ENCODE measurements at places on chromosomes 4 and X. TPM values are rescaled to one million over a fixed set of nuclear protein-coding genes. Genes with fewer than 3 reads are reported as not detected.

Gene BEND2
- total RNA-seq: not detected

GRCh38 chrX:24646006-24646405 is 1.1 kb downstream of the PCYT1B start:
- DNase-seq: no peak

GRCh38 chr4:125357675-125358074 is 42.9 kb downstream of the FAT4 start:
- no peak for DNase-seq

GRCh38 chrX:31500921-31501320 is 429.1 kb upstream of the FTHL17 start:
- DNase-seq: no peak

GRCh38 chr4:45692131-45692735 is 431.6 kb downstream of the GABRG1 start:
- DNase-seq: no peak

- DNase-seq: no peak
Measured at GRCh38 chr4:114393295-114394038, 205.1 kb upstream of the UGT8 start.

- no peak for DNase-seq
Measured at GRCh38 chrX:13334491-13334890, 14.6 kb upstream of the ATXN3L start.
